ENCODE measurements at places on chromosomes 3 and 15. TPM values are rescaled to one million over a fixed set of nuclear protein-coding genes. Genes with fewer than 3 reads are reported as not detected.

DNA sequence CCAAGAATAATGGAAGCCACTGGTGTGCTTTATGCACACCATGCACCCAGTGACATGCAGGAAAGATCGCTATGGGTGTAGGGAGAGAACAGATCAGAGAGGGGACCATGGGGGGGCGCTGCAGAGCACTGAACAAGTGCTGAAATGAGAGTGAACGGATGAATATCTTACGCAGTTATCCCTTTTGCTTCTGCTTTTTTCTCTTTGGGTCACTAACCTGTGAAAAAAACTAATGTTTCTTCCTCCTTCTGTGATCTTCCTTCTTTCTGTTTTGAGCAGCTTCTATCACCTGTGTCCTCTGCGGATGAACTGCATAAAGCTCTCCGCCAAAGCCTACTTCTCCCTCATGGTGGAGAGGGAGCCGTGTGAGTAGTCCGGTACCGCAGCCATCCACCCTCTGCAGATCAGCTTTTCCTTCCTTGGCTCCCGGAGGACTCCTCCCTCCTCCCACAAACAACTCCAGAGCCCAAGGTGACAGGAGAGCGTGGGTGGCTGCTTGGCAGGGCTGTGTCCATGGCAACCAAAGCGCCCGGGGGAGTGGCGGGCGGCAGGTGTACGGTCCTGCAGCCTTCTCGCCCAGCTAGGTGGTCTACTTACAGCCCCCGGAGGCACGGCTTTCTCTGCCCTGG is 106.2 kb downstream of the DGKG start:
- peaks cover 34% of the 10 kb centered on the region for H3K27me3 ChIP-seq
- H3K27ac ChIP-seq, result no peak overlapping the region
- H3K4me1 ChIP-seq, result no peaks in the 10 kb centered on the region
- DNase-seq, result no peak
- H3K36me3 ChIP-seq, result no peaks in the 10 kb centered on the region
- no peak overlapping the region for H3K4me3 ChIP-seq

- no peak for DNase-seq
- H3K4me1 ChIP-seq, result peaks cover 4% of the 10 kb centered on the region
- no peak overlapping the region for H3K27ac ChIP-seq
- H3K36me3 ChIP-seq, result no peaks in the 10 kb centered on the region
Observed at GRCh38 chr3:117507958-117508357, 798.4 kb downstream of the TUSC7 start.

DNA sequence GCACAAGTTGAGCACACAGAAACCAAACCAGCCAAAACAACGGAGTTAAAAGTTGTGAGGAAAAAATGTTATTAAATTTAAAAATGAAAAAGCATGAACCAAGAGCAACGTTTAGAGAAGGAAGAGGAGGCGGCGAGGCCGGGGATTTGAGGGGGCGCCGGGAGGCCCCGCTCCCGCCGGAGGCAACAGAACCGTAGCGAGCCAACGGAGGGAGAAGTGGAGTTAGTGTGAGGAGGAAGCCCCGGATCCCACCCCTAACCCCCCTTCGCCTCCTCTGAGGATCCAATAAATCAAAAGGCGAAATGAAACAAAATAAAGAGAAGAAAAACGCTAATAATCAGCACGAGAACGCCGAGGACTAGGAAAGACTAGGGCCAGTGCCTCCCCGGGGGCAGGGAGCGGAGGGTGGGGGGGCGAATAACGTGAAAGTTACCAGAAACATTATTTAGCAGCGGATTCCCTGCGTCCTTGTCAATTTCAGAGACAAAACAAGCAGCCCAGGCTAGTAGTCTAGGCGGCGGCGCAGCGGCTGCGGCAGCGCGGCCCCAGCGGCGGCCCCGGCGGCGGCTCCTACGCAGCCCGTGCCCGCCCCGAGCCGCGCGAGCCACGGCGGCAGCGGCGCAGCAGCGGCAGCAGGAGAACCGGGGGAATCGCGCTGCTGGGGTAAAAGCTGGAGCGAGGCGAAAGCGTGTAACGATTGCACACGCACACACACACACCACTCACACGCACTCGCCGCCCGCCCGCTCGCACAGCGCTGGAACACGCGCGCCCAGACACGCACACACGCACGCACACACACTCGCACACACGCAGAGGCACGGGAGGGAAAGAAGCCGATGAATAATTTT is 1.7 kb downstream of the MEIS2 start:
- H3K27me3 ChIP-seq, result peaks cover 93% of the 10 kb centered on the region
- no peaks in the 10 kb centered on the region for H3K4me1 ChIP-seq
- peak; percentile 61 for DNase-seq
- H3K27ac ChIP-seq, result peak overlapping the region; percentile 81

Gene ST8SIA2
- polyA plus RNA-seq, result 2.2 TPM

DNA sequence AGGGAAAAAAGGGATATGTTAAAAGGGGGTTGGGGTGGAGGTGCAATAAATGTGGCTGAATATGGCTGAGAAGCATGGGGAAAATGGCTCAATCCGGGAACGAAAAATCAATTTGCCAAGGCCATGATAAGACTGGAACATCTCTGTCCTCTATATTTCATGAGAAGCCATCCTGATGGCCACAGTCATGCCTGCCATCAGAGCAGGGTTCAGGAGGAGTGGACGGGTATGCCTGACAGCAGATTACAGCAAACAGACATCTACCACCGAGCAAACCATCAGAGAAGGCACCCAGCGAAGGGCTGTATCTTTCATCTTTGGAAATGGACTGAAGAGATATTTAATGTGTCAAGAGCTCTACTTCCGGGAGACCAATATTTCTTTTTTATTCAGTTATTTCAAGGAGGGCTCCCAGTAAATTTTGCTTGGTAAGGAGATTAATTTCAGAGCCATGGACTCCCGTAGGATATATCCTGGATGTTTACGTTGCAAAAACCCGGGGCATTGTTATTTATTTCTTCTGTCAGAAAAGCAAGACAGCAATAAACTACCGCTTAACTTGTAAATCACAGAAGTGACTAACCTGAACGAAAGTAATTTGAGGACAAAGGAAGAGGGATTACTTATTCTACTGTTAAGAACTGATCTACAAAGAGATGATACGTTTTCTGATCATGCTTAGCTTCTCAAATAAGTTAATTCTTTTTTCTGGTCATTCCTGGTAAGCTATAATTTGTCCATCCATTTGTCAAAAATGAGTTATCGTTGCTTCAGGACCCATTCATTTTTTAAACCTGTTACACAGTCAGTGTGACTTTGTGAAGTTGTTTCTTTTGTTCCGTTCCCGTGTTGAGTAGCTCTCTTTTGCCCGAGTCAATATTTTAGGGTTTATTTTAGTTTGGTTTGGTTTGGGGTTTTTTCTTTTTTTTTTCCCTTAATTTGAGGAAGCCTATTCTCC is 80.6 kb upstream of the CHD2 start:
- peaks cover 30% of the 10 kb centered on the region for H3K4me1 ChIP-seq
- peak overlapping the region; percentile 86 for H3K27ac ChIP-seq
- no peaks in the 10 kb centered on the region for H3K27me3 ChIP-seq

Gene AADACL2
- polyA plus RNA-seq, result 0.01 TPM

Gene GOLGA8J
- 0.19 TPM for polyA plus RNA-seq

Gene PIERCE2
- polyA plus RNA-seq, result 2.3 TPM

Gene CFAP161
- 0.25 TPM for polyA plus RNA-seq

Gene KLHL6
- 2.5 TPM for polyA plus RNA-seq

DNA sequence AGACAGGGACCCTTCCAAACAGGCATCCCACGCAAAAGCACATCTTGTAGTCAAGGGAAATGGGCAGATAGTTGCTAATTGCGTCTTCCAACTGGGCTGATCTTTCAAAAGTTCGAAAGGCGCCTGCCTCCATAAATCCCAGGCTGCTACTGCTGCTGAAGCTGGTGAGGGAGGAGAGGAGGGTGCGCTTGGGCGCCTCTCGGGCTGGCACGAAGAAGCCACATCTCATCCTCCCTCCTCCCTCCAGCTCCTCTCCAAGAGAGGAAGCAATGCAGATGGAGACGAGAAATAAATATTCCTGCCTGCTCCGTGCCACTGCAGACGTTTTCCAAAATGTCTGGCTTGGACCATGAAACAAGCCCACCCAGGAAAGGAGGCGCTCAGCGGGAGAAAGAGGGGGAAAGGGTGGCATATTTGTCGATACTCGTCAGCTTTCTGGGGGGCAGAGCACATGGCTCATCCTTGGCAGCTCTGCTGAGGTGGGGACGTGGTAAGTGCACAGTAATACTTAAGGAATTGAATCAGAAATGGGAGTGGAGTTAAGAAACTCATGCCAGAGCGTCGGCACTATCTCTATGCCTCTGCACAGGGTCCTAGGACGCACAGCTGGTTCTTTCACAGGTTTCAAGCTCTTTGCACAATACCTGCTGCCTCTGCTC is 88.9 kb upstream of the FEZF2 start:
- H3K4me3 ChIP-seq, result no peak overlapping the region
- H3K36me3 ChIP-seq, result no peaks in the 10 kb centered on the region
- H3K27me3 ChIP-seq, result peaks cover 2% of the 10 kb centered on the region
- DNase-seq, result no peak
- H3K4me1 ChIP-seq, result no peaks in the 10 kb centered on the region

DNA sequence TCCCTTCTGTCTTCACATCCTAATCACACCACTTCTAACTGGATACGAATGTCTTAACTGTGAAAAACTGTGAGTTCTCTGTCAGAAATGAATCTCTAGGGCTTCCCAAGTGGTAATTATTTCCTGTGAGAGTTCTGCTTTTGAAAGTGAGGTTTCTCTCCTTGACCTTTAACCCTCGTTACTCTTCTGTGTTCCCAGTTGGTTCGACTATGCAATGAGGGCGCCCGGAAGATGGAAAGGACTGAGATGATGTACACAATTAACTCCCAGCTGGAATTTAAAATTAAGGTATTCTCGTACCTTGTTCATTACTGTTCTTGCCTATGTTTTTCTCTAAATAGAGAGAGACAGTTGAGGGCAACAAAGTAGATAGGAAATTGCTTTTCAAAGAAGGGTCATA is 96.5 kb downstream of the ARHGEF26 start:
- H3K27ac ChIP-seq, result no peak overlapping the region
- H3K27me3 ChIP-seq, result no peaks in the 10 kb centered on the region
- H3K4me3 ChIP-seq, result no peak overlapping the region
- DNase-seq, result no peak

Data from large intestine (tissue), 12 donors.